ENCODE measurements at places on chromosomes 6 and 20. TPM values are rescaled to one million over a fixed set of nuclear protein-coding genes. Genes with fewer than 3 reads are reported as not detected.

GRCh38 chr6:52588087-52588709, 11.3 kb upstream of the TRAM2 start:
- DNase-seq = no peak

DNA sequence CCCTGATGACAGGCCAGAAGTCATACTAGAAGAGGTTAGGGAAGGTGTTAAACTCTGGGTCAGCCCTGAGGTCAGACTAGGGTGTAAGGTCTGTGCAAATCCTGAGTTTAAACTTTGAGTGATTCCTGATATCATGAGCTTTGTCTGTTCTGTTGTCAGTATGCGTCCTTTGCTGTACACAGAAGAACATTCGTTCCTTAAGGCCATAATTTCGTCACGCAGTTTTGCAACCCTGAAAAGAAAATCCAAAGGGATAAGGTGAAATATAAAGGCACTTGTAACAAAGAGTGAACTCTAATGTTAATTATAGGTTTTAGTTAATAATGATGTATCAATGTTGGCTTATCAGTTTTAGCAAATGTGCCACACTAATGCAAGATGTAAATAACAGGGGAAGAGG, 2.3 kb downstream of the DST start:
- no peak for DNase-seq

- no peak for DNase-seq
Measured at GRCh38 chr6:118467181-118467580, 80.9 kb upstream of the PLN start.

- no peak for DNase-seq
Measured at GRCh38 chr6:91580635-91581034, 993.8 kb upstream of the MAP3K7 start.

- DNase-seq = no peak
Measured at GRCh38 chr6:395432-396125, 4.0 kb downstream of the IRF4 start.

DNA sequence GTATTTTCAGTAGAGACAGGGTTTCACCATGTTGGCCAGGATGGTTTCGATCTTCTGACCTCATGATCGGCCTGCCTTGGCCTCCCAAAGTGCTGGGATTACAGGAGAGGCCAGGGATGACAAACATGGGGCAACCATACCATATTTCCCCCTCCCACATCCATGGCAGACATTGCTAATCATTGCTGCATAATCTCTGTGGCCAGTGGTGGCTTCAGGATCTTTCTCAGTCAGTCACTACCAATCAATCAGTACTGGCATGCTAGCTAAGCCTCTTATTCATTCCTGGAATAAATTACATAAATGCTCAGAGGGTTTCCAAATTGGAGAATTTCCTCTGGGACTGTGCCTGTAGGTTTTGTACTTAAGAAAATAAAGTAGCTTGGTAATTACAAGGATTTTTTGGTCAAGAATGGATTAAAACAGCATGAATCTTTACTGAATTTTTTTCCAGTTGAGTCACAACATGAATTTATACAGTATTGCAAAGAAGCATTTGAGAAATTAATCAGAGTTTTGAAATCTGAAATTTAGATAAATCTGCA, 138.1 kb downstream of the FNDC1 start:
- no peak for DNase-seq

DNA sequence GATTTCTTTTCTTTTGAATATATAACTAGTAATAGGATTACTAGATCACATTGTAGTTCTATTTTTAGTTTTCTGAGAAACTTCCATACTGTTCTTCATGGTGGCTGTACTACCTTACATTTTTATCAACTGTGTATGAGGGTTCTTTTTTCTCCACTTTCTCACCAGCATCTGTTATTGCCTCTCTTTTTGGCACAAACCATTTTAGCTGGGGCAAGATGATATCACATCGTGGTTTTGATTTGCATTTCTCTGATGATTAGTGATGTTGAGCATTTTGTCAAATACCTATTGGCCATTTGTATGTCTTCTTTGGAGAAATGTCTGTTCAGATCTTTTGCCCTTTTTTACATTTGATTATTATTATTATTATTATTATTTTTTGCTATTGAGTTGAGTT, 86.1 kb upstream of the TCF21 start:
- DNase-seq = no peak

DNA sequence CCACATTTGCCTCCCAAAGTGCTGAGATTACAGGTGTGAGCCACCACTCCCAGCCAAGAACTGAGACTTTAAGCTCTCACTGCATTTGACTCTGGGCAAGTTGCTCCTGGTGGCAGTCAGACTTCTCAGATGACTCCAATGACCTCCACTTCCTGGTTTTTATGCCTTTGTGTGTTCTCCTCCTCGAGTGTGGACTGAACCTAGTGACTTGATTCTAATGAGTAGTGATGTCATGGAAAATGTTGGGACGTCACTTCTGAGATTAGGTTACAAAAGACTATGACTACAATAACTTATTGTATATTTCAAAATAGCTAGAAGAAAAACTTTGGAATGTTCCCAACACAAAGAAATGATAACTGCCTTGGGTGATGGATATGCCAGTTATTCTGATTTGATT, 12.0 kb downstream of the SPINT3 start:
- DNase-seq = no peak

- no peak for DNase-seq
Measured at GRCh38 chr20:43911066-43911465, 3.6 kb upstream of the TOX2 start.

DNA sequence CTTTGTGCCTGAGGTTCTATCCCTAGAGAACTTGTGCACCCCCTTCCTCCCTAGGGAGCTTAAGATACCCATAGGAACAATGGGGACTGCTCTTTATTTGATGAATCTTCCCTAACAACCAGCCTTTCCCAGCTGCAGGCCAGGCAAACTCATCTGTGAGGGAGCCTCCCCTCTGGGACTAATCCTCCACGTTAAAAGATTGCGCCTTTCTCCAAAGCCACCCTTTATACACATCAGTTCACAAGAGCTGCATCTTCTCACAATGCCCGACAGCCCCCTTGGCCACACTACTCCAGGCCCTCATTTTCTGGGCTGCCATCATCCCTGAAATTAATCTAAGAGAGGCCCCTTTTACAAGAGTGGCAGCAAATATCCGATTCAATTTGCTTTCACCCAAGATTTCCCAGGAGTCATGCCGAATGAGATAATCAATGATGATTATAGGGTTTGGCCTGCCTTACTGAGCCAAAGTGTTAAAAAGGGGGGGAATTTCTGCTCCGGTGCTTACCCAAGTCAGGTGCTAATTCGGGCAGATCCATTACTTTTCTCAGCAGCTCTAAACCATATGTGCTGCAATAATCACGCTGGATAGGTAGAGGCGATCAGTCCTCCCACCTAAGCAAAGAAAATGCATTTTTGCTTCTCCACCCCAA, 336.5 kb downstream of the KIF16B start:
- no peak for DNase-seq

DNA sequence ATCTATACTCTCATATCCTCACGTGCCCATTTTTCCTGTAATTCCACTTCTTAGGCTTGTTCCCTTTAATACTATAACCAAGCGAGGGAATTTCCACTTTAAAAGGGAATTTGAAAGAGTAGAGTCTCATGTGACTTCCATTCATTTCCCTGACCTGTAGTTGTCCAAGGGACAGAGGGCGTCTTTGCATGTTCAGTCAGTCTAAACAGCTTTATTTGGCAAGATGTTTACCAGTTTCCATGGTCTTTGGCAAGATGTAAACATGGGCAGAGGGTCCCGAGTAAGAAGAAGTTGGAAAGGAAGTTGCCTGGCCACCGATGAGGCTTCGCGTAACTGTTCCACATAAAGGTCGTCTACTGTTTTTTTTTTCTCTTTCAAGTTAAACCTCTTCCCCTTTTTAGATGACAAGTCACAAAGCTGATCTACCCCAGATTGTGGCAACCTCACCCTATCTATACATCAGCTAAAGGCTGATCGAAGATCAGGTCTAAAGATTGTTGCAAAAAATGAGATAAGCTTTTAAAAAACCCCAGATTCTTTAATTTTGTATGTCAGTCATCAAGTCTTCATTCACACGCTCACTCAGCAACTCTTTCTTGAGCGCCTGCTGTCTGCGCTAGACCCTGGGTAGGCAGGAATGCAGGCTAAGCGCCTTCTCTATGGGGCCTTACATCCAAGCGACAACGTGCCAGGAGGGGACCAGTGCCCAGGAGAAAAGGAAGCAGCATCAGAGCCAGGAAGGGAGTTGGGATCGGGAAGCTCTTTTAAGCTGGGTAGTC, 31.7 kb upstream of the CCR6 start:
- DNase-seq = no peak

DNA sequence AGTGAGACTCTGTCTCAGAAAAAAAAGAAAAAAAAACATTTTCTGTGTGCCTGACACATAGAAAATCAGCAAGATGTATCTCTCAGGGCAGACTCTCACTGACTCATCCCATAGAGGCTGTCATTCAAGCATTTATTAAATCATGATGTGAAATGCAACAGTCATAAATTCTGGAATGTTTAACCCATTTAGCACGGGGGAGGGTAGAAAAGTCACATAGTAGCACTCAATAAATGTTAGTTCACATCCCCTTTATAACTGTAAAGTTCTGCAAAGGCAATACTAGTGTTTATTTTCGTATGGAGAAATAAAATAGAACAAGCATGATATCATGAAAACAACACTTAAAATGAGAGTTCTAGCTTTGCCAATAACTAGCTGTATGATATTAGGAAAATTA, 15.5 kb upstream of the CARMIL1 start:
- DNase-seq = no peak

DNA sequence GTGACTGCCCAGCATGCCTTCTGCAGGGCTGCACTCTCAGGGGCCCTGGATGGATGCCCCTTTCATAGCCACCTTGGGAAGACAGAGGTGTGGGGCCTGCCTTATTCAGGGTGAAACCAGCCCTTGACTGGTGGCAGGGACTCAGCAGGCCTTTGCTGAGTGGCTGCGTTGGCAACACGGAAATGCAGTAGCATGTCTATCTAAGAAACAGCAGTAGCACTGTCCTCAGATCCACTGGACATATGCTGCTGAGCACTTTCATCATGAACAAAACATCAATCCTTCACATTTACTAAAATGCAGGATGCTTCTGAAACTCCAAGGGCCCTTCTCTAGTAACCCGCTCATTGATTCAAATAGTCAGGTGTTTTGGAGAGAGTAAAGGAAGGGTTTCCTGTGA, 4.9 kb upstream of the TBXT start:
- DNase-seq = no peak

DNA sequence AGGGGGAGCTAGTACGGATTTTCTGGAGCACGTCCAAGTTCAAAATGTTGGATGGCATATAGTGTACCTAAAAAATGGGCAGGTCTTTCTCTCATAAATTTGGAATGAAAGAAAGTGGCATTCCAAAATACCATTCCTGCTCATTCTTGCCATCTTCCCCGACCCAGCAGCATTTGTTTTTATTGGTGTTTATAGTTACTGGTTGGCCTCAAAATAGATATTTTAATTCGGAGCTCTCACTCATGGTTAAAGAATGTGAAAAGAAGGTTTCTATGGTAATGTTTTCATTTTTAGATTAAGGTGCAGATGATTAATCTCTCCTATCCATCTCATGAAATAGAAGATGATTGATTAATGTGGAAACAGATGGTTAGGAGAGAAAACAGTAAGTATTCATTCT, 204.5 kb downstream of the HIVEP2 start:
- no peak for DNase-seq

DNA sequence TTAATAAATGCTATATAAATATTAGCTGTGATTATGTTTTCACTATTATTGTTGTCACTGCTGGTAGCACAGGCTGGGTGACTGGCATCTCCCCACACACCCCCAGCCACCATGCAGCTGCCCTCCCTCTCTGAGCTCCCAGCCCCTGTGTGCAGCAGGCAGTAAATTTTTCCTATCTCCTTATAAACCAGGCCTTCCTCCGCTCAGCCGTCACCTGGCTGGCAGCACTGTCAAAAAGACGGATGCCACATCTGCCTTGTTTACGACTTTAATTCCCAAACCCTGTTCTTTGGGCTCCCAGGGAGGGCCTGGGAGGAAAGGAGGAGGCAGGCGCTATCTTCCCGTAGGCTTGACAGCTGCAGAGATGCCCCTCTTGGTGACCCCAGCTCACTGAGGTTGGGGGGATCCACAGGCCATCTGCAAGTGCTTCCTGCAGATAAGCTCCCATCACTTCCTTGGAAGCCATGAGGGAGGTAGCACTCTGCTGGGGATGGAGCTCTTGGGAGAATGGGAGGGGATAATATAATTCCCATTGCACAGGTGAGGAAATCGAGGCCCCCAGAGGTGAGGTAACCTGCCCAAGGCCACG, 94.5 kb downstream of the GRM4 start:
- DNase-seq = no peak

DNA sequence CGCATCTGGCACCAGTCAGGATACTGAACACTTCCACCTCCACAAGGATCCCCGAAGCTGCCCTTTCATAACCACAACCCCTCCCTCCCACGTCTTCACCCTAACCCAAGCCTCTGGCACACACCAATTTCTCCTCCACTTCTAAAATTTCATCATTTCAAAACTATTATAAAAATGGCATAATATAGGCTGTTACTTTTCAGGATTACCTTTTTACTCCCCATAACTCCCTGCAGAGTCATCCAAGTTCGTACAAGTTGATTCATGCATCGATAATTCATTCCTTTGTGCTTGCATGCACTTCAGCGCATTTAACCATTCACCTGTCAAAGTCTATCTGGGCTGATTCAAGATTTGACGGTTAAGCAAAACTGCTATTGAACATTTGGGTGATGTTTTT, 30.6 kb upstream of the LY86 start:
- DNase-seq = no peak

DNA sequence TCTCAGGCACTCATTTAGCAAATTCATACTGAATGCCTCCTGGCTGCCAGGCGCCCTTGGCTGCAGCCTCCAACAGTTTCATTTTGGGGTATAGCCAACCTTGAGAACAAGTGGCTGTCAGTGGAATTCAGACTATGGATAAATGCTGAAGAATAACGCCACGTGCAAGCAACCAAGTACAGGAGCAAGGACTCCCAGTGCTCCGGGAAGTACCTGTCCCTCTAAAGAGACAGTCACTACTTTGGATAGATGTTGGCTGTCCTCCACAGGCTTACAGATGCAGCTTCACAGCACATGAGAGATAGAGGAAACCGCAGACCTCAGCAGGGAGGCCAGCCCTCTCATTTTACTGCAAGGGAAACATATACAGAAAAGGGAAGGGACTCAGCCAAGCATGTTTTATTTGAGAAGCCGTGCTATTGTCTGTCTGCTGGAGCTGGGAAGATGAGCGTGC, 658.2 kb downstream of the PTPRT start:
- no peak for DNase-seq

- DNase-seq = peak; percentile 34
Measured at GRCh38 chr20:38222923-38223742, 37.4 kb downstream of the KIAA1755 start.

DNA sequence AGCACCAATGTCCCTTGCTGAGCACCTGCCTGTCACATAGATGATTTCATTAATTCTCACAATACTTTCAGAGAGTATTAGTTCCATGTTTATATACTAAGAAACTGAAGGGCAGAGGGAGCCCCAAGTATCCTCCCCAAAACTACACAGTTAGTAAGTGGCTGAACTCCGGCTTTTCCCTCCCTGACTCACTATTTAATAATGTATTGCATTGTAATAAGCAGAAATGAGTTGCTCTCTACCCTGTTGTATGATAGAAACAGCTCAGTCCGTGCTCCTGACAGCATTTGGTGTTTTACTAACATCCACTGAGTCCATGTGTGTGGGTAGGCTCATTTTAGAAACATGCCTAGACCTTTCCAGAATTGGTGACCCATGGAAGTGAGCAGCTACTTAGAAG, 76.8 kb downstream of the OLIG3 start:
- DNase-seq = no peak

PPP1R3G gene
- total RNA-seq = 2.8 TPM

TTK gene
- total RNA-seq = 0.88 TPM

VNN1 gene
- total RNA-seq = 3.0 TPM

PAX1 gene
- total RNA-seq = not detected

ESR1 gene
- 9.4 TPM for total RNA-seq

ATXN1 gene
- 63.1 TPM for total RNA-seq

SRMS gene
- total RNA-seq = not detected

Data from posterior vena cava (tissue), 2 donors.